ENCODE measurements at places on chromosomes 13 and 19. TPM values are rescaled to one million over a fixed set of nuclear protein-coding genes. Genes with fewer than 3 reads are reported as not detected.
A peak's percentile ranks its signal among the peaks of the same experiment; 100 is the strongest.

Gene PSG6
- total RNA-seq, result not detected

Gene PRR22
- 0.40 TPM for total RNA-seq

Gene MBD3
- total RNA-seq, result 117 TPM

DNA sequence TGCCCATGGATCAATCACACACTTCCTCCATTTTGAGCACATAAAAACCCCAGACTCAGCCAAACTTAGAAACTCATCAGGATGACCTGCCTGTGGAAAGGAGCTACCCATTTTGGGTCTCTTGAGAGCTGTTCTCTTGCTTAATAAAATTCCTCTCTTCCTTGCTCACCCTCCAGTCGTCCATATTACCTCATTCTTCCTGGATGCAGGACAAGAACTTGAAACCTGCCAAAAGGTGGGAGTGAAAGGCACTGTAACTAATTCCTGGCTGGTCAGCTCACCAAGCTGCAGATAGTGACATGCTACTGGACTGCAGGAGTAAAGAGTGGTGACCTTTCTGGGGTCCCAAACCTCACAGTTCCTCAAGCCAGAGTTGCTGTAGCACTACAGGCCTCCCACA is 20.2 kb downstream of the LIG4 start:
- no peaks in the 10 kb centered on the region for H3K27me3 ChIP-seq
- no peak overlapping the region for H3K4me3 ChIP-seq
- no peak for DNase-seq
- H3K4me1 ChIP-seq, result no peaks in the 10 kb centered on the region
- H3K27ac ChIP-seq, result no peak overlapping the region

GRCh38 chr19:35628264-35628564 is 622 bp upstream of the RBM42 start:
- no peaks in the 10 kb centered on the region for H3K36me3 ChIP-seq
- DNase-seq, result no peak
- H3K27ac ChIP-seq, result peak overlapping the region; percentile 22
- H3K27me3 ChIP-seq, result no peaks in the 10 kb centered on the region
- H3K4me3 ChIP-seq, result peak overlapping the region; percentile 97
- H3K4me1 ChIP-seq, result peaks cover 3% of the 10 kb centered on the region

GRCh38 chr13:107977071-107977574 is 238.2 kb downstream of the LIG4 start:
- DNase-seq, result no peak
- H3K27ac ChIP-seq, result no peak overlapping the region
- no peaks in the 10 kb centered on the region for H3K36me3 ChIP-seq
- H3K27me3 ChIP-seq, result no peaks in the 10 kb centered on the region
- no peak overlapping the region for H3K4me3 ChIP-seq
- no peaks in the 10 kb centered on the region for H3K4me1 ChIP-seq

- DNase-seq, result no peak
- H3K36me3 ChIP-seq, result no peaks in the 10 kb centered on the region
- no peaks in the 10 kb centered on the region for H3K4me1 ChIP-seq
- no peaks in the 10 kb centered on the region for H3K27me3 ChIP-seq
- H3K27ac ChIP-seq, result no peak overlapping the region
Measured at GRCh38 chr19:51771376-51772130, 10.6 kb downstream of the FPR2 start.

Gene KIR3DL1
- not detected for total RNA-seq

Gene NOTCH3
- total RNA-seq, result 17.1 TPM

GRCh38 chr13:106173346-106173745 is 362.1 kb downstream of the EFNB2 start:
- no peak for DNase-seq
- H3K4me1 ChIP-seq, result no peaks in the 10 kb centered on the region
- H3K4me3 ChIP-seq, result no peak overlapping the region
- H3K36me3 ChIP-seq, result no peaks in the 10 kb centered on the region

GRCh38 chr19:17326595-17326966 is 8.1 kb downstream of the ANO8 start:
- H3K36me3 ChIP-seq, result no peaks in the 10 kb centered on the region
- H3K27me3 ChIP-seq, result peaks cover 17% of the 10 kb centered on the region
- no peak overlapping the region for H3K4me3 ChIP-seq
- DNase-seq, result peak; percentile 56

- H3K27me3 ChIP-seq, result no peaks in the 10 kb centered on the region
- no peak overlapping the region for H3K4me3 ChIP-seq
- no peaks in the 10 kb centered on the region for H3K4me1 ChIP-seq
- DNase-seq, result no peak
Measured at GRCh38 chr13:30924721-30925120, 7.7 kb upstream of the TEX26 start.
